ENCODE measurements at places on chromosomes 3 and 15.

DNA sequence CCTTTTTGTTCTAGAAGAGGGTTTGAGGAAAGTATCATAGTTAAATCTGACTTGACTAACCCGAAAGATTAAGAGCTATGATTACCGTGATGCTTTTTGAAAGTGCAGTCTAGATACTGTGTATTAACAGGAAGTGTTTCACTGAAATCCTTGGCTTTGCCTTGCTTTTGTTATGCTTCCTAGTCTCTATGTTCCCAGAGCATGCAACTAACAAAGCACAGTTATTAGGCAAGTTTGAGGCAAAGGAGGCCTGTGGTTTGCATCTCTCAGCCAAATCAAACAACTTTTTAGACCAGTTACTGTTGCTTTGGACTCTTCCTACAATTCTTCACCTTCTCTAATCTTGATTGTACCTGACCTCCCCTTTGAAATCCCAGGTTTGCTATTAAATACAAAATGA, 3.9 kb downstream of the LXN start:
- no peak for DNase-seq

GRCh38 chr3:11634081-11634635, 9.6 kb downstream of the VGLL4 start:
- DNase-seq: no peak

- DNase-seq: no peak
These were observed 8.2 kb upstream of the C3orf38 start for GRCh38 chr3:88141458-88142083.

DNA sequence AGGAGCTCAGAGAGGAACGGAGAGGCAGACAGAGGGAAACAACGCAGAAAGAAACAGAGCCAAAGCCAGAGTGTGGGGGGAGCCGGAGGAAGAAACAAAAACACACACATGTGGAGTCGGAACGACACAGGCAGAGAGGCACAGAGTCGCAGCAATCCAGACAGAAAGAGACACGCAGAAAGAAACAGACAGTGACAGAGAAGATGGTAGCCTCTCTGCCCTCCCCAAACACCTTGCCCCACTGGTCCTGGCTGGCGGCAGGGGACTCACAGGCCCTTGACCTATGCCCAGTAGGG, 1.7 kb downstream of the NCKIPSD start:
- DNase-seq: no peak

DNA sequence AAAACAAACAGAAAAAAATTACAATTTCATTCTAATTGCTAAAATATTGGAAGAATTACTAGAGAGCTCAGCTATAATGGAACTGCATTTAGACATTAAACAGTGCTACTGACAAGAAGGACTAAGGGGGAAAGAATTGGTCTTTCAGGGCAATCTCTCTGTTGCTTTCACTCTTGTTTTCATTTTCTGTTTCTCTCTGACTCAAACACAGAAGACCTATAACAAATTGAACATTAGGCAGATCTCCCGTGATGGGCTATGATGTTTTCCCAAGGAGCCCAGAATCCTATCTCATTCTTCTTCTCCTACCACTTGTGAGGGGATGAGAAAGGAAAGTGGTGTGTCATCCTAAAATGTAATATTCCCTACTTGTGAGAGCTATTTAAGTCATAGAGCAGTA, 358.0 kb upstream of the TGFBR2 start:
- no peak for DNase-seq

DNA sequence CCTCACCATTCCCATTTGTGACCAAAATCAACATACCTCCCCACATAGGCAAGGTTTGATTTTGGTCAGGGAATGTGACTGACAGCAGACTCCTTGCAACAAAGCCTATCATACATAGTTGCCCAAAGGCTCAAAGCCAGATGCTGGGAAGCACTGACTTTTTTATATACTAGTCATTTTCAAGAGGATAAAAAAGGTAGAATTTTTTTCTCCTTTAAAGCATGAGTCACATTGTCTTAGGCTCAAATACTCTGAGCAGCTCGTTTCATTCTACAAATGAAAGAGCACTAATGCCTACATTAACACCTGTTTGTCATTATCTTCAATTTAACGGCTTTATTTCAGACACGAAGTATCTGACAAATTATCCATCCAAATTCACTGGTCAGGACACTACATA, 36.2 kb downstream of the ICE2 start:
- no peak for DNase-seq

GRCh38 chr15:27871902-27872260, 227.2 kb downstream of the OCA2 start:
- no peak for DNase-seq

Measured in kidney epithelial cell (primary cell).